ENCODE measurements at places on chromosomes 6 and 20. TPM values are rescaled to one million over a fixed set of nuclear protein-coding genes. Genes with fewer than 3 reads are reported as not detected.

The LHFPL5 gene
- not detected for total RNA-seq

DNA sequence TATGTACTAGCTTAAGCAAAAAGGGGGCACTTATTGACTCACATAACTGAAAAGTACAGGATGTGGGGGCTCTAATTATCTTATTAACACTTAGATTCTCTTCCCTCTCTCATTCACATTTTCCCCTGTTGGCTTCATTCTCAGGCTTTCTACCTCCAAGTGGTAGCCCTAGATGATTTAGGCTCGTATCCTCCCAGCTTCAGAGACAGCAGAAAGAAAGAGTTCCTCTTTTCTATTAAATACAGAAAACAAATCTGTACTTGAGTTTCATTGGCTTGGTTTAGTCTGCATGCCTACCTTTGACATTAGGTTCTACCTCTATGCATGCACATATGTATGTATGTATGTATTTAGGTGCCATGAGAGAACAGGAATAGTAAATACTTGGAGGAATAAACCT is 15.5 kb upstream of the E2F3 start:
- no peak overlapping the region for H3K4me3 ChIP-seq
- H3K27ac ChIP-seq = no peak overlapping the region
- peaks cover 1% of the 10 kb centered on the region for H3K4me1 ChIP-seq

DNA sequence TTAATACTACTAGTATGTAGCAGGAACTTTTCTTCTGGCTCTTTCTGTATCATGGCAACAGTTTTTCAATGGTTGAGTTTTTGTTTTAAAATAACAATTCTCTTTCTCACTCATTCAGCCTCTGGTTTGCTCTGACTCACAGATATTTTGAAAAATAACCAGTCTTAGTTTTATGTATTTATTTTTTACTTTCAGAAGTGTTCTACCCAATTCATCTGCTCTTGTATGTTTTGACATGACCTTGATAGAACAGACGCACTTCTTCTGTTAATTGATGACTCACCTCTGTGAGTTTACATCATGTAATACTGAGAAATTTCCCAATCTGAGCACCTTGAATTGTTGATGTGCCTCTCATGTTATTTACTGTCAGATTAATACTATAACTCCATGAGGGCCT is 178.9 kb downstream of the SASH1 start:
- no peak overlapping the region for H3K4me3 ChIP-seq
- DNase-seq = no peak
- no peaks in the 10 kb centered on the region for H3K4me1 ChIP-seq
- H3K27me3 ChIP-seq = no peaks in the 10 kb centered on the region
- H3K27ac ChIP-seq = no peak overlapping the region
- H3K36me3 ChIP-seq = no peaks in the 10 kb centered on the region

The C6orf52 gene
- 0.54 TPM for total RNA-seq

All from activated naive CD8-positive, alpha-beta T cell treated with anti-CD3 and anti-CD28 coated beads, Interleukin-2, amount 10 ng/mL, durations not matched to agents 7 days and 5 days (primary cell).